ENCODE measurements at places on chromosomes 3 and 15.

GRCh38 chr3:53357458-53357857, 10.1 kb upstream of the DCP1A start:
- H3K27ac ChIP-seq: no peak overlapping the region
- no peaks in the 10 kb centered on the region for H3K36me3 ChIP-seq
- DNase-seq: no peak
- H3K4me1 ChIP-seq: no peaks in the 10 kb centered on the region

- H3K27me3 ChIP-seq: no peaks in the 10 kb centered on the region
- no peak overlapping the region for H3K4me3 ChIP-seq
- no peaks in the 10 kb centered on the region for H3K36me3 ChIP-seq
- DNase-seq: no peak
- H3K27ac ChIP-seq: no peak overlapping the region
These were observed 23.9 kb upstream of the RHO start for GRCh38 chr3:129504471-129505100.

GRCh38 chr15:70936326-70936725, 43.7 kb downstream of the LRRC49 start:
- DNase-seq: no peak
- H3K4me3 ChIP-seq: no peak overlapping the region
- no peaks in the 10 kb centered on the region for H3K27me3 ChIP-seq
- H3K27ac ChIP-seq: no peak overlapping the region
- H3K36me3 ChIP-seq: no peaks in the 10 kb centered on the region
- H3K4me1 ChIP-seq: no peaks in the 10 kb centered on the region

DNA sequence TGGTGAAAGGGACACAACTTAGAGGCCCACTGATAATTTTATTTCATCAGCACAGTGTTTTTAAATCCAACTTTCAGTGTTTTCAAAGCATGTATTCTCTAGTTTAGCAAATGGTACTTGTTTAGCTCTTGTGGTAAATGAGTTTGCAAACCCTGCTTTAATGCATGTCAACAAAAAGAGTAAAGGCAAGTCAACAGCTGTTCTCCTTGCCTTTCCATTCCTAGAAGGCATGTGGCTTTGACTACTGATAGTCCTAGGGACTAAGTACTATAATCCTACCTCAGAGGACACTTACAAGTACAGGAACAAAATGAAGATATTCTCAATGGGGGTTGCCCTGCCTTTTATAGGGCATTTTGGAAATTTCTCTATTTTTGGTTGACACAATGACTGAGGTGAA, 13.1 kb downstream of the NPTN start:
- H3K36me3 ChIP-seq: no peaks in the 10 kb centered on the region
- no peak overlapping the region for H3K4me3 ChIP-seq
- peaks cover 38% of the 10 kb centered on the region for H3K4me1 ChIP-seq
- no peak for DNase-seq
- H3K27ac ChIP-seq: no peak overlapping the region

DNA sequence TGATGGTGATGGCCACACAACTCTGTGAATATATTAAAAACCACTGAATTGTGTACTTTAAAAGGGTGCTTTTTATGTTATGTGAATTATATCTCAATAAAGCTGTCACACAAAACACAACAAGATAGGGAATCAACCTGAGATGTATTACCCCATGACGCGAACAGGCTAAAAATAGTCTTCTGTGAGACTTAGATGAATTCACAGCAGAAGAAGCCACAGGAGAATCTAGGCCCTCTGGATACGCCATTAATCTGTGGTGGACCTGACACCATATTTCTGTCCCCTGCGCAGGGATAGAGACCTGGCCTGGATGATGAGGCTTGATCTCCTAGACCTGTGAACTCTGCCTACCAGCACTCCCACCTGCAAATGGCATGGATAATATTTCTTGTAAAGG, 146.0 kb upstream of the HACD2 start:
- no peak overlapping the region for H3K27ac ChIP-seq
- H3K36me3 ChIP-seq: no peaks in the 10 kb centered on the region
- no peak overlapping the region for H3K4me3 ChIP-seq
- no peaks in the 10 kb centered on the region for H3K27me3 ChIP-seq
- no peaks in the 10 kb centered on the region for H3K4me1 ChIP-seq
- DNase-seq: no peak

Measured in transverse colon (tissue), 4 donors.